ENCODE measurements at places on chromosomes 1 and 21.
A peak's percentile ranks its signal among the peaks of the same experiment; 100 is the strongest.

- DNase-seq: no peak
Measured at GRCh38 chr1:197351821-197352440, 83.9 kb downstream of the CRB1 start.

DNA sequence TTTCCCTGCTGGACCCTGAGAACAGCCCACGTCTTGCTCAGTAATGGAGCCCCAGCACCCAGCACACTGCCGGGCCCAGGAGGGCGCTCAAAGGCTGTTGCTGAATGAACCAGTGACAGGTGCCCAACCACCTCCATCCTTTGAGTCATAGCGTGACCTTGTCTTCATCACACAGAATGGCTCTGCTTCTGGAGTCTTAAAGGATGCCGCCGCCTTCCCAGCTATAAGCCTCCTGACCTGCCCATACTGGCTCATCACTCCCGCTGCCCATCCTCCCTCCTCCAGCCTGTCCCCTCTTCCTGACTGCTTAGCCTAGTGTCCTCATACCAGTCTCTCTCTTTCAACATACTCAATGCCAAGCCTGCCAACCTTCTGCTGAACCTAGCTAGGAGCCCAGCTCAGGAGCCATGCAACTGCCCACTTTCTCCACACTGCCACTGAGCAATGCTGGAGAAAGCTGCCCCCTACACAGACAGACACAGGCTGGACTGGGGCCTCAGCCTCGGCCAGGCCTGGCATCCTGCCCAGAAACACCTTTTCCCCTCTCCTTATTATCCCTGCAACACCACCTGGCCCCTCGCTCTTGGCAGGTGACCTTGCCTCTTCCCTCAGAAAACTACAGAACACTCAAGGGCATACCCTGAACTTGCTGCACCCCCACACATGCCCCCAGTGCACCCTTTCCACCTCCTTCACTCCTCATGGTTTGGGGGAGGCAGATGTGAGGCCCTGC, 14.1 kb downstream of the TTC39A start:
- DNase-seq: no peak

DNA sequence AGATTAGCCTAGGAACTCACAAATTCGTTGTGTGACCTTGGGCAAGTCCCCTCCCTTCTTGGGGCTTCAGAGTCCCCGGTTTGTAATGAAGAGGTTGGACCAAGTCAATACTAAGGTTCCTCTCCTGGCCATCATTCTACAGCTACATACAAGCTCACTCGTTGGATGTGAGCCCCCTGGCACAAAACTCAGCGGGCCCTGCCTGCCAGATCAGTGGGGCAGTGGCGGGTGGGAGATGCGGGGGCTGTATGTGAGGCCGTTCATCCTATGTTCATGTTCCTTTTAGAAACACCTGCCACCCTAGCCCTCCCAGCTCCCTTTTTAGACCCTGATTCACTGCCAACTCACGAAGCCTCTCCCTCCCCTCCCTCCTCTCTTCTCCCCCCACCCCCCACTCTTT, 2.1 kb downstream of the DLGAP3 start:
- DNase-seq: no peak

GRCh38 chr1:7932524-7933138, 8.0 kb downstream of the TNFRSF9 start:
- no peak for DNase-seq

DNA sequence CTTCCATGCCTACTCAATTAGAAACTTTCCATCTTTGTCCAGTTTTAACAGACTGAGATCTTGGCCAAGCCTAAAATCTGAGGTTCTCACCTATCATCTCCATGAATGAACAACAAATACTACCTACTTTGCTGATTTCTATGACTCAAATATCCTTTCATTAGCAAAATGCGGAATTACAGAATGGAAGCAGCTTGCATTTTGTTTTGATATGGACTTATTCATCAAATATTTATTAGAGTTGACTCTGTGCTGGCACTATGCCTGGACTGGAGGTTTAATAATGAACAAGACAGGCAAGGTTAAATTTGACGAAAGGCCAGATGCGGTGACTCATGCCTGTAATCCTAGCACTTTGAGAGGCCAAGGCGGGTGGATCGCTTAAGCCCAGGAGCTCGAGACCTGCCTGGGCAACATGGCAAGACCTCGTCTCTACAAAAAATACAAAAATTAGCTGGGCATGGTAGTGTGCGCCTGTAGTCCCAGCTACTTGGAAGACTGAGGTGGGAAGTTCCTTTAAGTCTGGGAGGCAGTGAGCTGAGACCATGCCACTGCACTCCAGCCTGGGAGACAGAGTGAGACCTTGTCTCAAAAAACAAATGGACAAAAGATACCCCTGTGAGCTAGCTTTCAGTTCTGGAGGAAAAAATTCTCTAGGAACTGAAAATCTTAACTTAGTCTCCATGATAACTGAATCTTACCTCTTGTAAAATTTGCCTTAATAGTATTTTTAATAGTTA, 29.4 kb upstream of the SOD1 start:
- DNase-seq: no peak

GRCh38 chr1:21573971-21574465, 64.8 kb downstream of the ALPL start:
- DNase-seq: peak; percentile 75

DNA sequence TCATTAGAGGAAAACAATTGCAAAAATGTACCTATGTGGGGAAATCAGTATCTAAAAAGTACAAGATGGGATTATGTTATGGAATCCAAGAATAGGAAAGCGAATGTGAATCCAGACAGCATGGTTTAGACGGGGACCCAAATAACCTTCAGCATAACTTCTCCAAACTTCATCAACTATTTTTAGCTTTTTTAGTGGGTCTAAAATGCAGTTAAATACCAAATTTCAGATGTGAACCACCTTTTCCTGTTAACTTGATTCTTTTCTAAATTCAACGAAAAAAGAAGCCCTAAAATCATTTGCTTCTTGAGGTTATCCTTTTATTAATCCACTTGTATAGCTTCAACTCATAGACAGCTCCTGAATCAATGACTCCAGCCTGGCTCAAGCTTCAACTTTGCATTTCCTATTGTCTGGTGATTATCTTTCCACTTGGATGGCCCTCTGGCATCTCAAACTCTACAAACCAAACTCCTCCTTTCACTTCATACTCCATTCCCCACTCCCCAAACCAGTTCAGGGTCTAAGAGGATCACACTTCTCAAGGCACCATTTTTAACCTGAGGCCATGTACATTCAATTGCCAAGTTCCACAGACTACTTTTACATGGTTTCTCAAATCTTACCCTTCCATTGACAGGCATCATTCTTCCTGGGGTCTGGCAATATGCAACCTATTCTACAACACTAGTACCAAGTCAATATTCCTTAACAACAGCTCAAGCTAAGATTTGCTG, 7.4 kb downstream of the ERRFI1 start:
- DNase-seq: no peak

GRCh38 chr1:155003766-155004351, 1.3 kb downstream of the ZBTB7B start:
- DNase-seq: peak; percentile 86

- peak; percentile 37 for DNase-seq
Measured at GRCh38 chr1:14366091-14367018, 232.1 kb upstream of the KAZN start.

- no peak for DNase-seq
Measured at GRCh38 chr1:68344208-68344607, 105.5 kb downstream of the RPE65 start.

DNA sequence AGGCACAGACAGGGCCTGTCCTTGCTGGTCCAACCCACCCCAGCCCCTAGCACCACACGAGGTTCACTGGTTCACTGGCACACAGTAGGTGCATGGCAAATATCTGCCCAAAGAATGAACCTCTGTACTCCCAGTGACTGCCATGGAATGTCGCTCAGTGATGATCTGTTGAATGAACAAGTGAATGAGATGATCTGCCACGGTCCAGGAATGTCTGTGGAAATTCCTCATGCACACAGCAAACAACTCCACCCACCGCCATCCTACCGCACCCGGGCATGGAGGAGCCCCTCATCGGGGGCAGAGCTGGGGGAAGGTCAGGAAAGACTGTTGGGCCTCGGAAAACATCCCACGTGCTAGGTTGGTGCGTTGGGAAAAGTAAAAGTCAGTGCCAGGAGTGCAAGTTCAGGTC, 1.7 kb downstream of the HSPG2 start:
- no peak for DNase-seq

- no peak for DNase-seq
Measured at GRCh38 chr1:189821833-189822232, 655.8 kb downstream of the BRINP3 start.

DNA sequence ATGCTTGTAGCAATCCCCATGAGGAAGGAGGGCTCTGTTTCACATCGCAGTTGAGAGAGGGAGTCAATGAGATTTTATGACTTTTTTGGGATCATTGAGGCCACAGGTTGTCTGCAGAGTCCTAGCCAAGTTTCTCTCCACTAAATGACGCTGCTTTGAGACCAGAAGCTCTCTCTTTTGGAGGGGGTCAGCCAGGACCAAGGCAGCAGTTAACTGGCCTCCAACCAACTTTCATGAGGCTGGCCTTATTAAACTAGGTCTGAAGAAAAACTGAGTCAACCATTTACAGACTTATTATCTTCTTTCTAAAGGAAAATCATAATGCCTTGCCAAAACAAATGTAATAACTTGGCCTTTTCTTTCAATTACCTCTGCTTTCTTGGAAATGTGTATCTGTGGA, 8.6 kb downstream of the WLS start:
- no peak for DNase-seq

- DNase-seq: no peak
Measured at GRCh38 chr21:42313501-42313969, 1.7 kb downstream of the TFF3 start.

GRCh38 chr21:18384771-18385170, 18.8 kb downstream of the TMPRSS15 start:
- DNase-seq: no peak

DNA sequence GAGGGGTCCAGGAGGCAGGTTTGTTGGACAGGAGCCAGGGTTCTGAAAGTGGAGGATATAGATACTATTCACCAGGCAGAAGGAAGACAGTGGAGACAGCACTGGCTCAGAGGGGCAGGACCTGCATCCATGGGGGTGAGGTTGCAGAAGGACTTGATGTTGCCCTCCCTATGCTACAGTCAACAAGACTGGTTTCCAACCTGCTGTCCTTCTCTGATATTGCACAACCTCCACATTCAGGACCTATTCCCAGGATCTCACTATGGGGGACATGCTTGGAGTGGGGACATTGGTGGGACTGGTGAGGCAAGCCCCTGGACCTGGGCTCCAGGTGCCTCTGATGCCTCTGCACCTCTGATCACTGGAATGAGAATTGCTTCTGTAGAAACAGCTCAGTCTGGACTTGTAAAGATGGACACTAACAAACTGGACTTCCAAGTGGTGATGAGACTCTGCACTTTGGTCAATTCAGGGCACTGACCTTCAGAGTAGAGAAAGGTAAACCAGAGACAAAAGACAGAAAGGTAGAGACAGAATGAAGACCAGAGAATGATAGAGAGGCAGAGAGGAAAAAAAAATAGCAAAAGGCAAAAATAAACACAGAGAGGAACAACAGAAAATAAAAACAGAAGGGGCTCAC, 1.6 kb downstream of the SMCP start:
- DNase-seq: no peak

GRCh38 chr21:28959367-28960099, 33.1 kb downstream of the LTN1 start:
- no peak for DNase-seq

GRCh38 chr1:228279722-228280105, 71.9 kb downstream of the OBSCN start:
- DNase-seq: no peak

DNA sequence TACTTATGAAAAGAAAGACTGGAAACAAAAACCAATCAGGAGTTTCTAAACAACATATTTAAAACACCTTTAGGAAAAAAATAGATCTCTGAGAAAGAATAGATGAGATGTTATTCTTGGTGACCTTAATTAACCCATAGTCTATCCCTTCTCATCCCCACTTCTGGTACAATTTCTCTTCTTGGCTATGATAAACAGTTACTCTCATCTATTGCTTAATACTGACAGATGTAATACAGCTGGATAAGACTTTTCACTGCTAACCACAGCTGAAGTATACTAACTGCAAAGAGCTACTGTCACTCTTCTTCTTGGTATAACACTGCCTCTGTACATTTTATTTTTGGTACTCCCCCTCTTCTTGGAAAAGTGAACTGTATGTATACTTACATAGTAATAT, 15.2 kb downstream of the EXTL2 start:
- no peak for DNase-seq

DNA sequence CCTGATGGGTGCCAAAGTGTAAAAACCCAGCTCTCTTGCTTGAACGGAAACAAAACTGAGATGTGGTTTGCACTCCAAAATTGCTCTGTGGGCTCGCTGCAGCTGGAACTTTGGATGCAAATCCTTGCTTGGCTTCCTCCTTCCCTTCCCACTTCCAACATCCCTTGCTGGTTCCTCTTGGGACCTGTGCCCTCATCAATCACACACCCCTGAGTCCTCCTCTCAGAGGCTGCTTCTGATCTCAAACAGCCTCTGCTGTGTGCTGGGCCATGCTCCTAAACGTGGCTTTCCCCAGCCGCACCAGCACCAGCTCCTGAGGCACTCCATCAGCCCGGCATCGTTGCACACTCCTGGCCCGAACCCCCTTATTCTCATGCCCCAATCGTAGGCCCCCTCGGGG, 124.3 kb upstream of the RAB4A start:
- DNase-seq: no peak

GRCh38 chr1:182713939-182714338, 29.6 kb upstream of the RGS8 start:
- no peak for DNase-seq

DNA sequence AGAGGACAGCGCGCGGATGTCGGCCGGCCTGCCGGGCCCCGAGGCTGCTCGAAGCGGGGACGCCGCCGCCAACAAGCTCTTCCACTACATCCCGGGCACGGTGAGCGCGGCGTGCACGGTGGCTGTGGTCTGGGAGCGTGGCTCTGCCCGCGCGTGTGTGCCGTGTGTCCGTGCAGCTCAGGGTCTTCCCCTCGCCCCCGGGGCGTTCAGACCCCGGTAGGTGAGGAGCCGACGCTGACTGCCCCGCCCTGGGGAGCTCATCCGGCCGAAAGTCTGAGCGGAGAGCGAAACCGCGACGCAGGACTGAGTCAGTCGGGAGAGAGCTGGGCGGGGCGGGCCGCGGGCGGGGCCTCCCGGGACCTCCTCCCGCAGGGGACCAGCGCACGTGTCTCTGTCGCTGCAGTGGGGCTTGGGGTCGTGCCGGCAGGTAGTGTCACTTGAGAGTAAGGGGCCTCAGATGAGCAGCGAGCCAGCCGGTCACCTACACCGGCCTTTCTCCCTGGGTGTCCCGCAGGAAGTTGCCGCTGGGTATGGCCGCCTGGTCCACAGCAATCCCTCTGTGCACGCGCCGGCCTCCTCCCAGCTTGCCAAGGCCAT, 520 bp downstream of the PLEKHN1 start:
- DNase-seq: peak; percentile 75

All from psoas muscle (tissue), 8 donors.